ENCODE measurements at places on chromosomes 7 and 10. TPM values are rescaled to one million over a fixed set of nuclear protein-coding genes. Genes with fewer than 3 reads are reported as not detected.

DNA sequence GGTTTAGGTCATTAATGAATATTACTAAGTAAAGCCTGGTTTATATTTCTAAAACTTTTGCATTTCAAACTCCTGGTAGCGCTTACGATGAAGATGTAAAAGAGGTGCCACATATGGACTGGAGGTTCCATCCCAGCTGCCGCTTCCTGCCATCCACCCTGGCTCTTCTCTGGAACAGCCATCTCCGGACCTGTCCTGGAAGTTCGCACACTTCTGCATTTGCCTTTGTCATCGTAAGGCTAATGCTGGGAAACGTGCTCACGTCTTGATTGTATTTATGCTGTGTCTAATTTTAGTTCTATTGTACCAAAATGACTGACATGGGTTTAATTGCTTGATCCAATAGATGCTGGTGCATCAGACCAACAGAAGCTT lies 103.1 kb downstream of the HIPK2 start:
- no peak for DNase-seq

DNA sequence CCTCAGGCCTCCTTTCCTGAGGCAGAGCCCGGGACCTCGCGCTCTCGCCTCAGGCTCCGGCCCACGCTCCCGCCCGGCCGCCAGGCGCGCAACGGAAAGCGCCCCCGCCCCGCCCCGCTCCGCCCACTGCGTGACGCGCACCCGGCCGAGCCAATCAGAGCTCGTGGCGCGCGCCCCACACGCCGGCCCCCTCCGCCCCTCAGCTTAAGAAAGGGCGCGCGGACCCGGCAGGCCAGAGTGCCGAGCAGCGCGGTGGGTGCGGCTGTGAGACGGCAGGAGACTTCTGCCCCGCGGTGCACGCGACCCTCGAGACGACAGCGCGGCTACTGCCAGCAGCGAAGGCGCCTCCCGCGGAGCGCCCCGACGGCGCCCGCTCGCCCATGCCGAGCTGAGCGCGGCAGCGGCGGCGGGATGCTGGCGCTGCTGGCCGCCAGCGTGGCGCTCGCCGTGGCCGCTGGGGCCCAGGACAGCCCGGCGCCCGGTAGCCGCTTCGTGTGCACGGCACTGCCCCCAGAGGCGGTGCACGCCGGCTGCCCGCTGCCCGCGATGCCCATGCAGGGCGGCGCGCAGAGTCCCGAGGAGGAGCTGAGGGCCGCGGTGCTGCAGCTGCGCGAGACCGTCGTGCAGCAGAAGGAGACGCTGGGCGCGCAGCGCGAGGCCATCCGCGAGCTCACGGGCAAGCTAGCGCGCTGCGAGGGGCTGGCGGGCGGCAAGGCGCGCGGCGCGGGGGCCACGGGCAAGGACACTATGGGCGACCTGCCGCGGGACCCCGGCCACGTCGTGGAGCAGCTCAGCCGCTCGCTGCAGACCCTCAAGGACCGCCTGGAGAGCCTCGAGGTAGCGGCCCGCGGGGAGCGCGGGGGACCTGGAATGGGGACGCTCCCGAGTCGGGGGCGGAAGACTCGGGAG lies at the start of gene NPTX2:
TSS of gene NPTX2 (plus strand) at position 235 of the 909 bp plus-strand sequence. CDS start at position 412, 177 bp downstream.
- peak; percentile 77 for DNase-seq

Gene SHH
- total RNA-seq, result not detected

GRCh38 chr7:39071116-39071515 lies 93.4 kb downstream of the POU6F2 start:
- no peak for DNase-seq

Gene HYCC1
- total RNA-seq, result 39.6 TPM

Gene GRID2IP
- total RNA-seq, result not detected

DNA sequence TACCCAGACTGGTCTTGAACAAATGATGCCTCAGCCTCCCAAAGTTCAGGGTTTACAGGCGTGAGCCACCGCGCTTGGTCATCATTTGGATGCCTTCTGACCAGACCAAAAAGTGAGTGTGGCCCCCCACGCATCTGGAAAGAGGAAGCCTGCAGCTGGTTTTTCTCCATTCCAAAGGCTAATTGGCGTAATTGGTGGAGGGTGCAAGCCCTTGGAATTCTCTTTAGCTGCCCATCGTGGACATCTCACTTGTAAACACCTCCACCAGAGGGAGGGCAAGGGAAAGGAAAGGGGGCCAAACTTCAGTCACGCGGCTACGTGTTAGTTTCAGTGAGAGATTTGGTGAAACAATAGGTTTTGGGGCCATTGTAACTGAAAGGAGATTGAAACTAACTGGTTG lies 4.1 kb upstream of the ARHGAP21 start:
- no peak for DNase-seq

DNA sequence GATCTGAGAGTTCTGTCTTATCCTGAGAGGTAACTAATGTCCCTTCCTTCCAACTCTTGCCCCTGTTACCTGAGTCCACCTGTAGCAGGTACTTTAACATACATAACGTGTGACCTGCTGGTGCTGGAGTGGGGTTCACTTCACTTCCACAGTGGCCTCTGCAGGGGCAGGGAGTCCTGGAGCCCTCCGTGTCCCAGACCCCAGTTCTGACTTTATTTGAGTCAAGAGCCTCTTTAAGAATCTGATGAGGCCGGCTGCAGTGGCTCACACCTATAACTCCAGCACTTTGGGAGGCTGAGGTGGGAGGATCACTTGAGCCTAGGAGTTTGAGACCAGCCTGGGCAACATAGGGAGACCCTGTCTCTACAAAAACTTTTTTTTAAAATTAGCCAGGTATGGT lies 117.0 kb upstream of the RET start:
- no peak for DNase-seq

DNA sequence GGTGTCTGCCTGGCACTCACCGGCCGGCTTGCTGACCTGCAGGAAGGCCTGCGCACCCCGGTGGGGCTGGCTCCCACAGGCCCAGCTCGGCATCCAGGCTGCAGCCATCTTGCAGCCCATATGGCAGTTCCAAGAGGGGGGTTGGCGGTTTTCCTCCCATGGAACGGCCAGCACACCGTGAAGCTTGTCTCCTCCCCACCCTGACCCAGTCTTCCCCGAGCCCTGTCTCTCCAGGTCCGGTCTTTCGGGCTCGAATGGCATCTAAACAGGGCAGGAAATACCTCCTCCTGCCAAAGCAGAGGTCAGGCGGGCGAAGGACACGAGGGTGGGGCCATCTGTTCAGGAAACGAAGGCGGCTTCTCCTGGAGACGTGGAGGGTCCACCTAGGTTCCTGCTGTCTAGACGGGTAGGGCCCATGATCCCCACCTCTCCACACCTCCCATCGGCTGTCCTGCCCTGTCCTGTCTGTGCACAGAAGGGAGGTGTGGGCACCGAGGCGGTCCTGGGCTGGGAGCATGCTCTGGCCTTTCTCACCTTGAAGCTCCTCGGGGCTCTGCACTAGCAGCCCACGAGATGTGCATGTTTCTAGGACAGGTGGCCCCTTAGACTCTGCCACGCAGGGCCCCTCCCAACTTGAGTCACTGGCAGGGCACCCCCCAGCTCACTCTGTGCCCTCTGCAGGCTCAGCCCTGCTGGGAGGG lies 113.7 kb upstream of the DIP2C start:
- DNase-seq, result no peak

- no peak for DNase-seq
Measured at GRCh38 chr7:30859940-30860496, 51.6 kb upstream of the AQP1 start.

Gene PDK4
- 289 TPM for total RNA-seq

DNA sequence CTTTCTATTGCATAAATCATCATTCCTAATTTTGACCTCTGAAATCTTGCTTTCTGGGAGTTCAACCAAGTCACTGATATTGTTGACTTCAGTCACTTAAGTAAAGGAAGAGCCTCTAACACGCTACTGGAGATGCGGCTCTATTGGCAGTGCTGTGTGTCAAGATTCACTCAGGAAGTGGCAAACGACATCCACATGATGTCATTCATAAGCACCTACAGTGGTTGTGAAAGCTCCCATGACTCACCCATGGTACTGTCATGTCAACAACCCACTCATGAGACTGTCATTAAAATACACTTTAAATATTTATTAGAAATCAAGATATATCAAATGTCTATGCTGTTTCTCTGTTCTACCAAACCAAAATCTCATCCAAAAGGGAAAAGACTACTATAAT lies 52.5 kb upstream of the LHFPL3 start:
- DNase-seq, result no peak

- no peak for DNase-seq
Measured at GRCh38 chr7:123665896-123666295, 10.2 kb downstream of the LMOD2 start.

DNA sequence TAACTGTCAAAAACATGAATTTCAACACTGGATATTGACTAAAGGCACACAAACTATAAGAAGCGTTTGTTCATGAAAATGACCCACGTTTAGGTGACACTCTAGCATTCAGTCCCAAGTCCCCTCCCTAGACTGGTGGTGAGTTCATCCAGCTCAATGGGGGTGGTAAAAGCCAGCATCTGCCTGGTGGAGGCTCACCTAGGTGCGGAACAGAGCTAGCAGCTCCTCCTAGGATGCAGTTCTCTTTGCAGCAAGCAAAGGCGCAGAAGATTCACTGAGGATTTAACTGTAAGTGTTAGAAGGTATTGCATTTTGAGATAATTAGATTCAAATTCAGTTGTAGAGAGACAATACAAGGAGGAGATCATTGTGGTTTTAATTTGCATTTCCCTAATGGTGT lies 87.6 kb downstream of the VSTM2A start:
- DNase-seq, result no peak

Gene FBXO24
- 0.77 TPM for total RNA-seq

- DNase-seq, result no peak
Measured at GRCh38 chr10:14456870-14457266, 126.1 kb upstream of the FRMD4A start.

DNA sequence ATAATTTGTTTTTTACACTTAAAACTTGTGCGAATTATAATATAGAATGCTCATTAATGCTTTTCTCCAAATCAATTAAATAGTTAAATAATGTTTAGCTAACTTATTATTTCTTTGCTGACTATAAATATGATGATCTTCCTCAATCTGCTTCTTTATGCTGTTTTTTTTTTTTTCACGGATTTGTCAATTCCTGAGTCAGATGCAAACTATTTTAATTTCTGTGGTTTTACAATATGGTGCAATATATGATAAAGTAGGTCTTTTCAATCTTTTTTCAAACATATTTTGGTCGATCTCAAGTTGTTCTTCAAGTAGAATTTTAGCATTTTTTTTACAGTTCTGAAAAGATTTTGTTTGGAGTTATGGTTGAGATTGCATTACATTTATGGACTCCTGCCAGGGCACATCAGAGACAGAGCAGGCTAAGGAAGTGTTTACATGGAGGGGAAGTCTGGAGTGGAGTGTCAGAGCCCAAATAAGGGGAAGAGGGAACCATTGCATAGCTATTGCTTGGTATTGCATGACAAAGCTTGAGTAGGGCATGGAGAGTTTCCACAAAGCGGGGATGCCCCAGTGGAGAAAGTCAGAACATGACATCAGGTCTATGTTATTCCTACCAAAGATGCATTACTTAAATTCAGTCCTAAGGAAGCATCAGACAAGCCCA lies 204.4 kb downstream of the OTUD1 start:
- DNase-seq, result no peak

DNA sequence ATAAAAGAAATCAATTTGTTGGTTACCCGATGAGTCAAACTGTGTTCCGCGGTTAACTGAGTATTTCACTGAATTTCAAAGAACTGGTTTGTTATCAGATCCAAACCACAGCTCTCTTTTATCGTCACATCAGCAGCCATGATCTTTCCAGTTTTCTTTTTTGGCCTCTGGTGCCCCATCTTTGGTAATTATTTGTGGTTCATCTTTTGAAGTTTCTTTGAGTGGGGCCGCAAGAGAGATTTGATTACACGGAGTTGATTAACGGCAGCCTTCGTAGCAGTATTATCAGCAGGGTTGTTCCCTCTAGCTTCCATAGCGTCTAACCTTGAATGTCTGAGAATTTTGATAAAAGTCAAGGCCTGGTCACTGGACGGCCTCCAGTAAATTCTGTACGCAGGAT lies 154.9 kb upstream of the TNRC18 start:
- DNase-seq, result no peak

DNA sequence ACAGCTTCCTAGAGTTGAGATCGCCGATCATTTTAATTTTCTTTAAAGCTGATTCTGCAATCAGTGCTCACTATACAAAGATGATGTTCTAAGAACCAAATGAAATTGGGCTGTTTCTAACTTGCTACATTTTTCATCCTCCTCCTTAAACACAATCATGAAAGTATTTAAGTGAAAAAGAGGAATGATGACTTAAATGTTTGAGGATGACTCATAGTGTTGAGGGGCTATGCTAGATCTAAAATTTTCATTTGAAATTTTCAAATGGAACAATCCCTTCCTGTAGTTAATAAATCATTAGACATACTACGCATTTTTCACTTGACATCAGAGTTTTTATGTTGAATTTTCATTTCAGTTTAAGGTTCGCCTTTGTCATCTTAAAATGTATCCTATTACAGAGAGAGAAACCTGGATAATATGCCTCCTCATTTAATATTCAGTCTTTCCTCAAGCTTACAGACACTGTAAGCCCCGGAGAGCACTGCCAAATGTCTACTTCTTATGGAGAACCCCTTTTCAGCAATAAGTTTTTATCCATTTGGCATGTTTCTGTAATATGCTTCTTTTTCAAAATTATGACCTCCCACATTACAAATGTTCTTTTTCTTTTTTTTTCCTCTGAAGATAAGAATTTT lies 499.6 kb downstream of the MAGI2 start:
- no peak for DNase-seq

- no peak for DNase-seq
Measured at GRCh38 chr10:61786728-61787127, 114.8 kb upstream of the ARID5B start.

- peak; percentile 25 for DNase-seq
Measured at GRCh38 chr10:89836840-89837164, 135.4 kb downstream of the KIF20B start.

DNA sequence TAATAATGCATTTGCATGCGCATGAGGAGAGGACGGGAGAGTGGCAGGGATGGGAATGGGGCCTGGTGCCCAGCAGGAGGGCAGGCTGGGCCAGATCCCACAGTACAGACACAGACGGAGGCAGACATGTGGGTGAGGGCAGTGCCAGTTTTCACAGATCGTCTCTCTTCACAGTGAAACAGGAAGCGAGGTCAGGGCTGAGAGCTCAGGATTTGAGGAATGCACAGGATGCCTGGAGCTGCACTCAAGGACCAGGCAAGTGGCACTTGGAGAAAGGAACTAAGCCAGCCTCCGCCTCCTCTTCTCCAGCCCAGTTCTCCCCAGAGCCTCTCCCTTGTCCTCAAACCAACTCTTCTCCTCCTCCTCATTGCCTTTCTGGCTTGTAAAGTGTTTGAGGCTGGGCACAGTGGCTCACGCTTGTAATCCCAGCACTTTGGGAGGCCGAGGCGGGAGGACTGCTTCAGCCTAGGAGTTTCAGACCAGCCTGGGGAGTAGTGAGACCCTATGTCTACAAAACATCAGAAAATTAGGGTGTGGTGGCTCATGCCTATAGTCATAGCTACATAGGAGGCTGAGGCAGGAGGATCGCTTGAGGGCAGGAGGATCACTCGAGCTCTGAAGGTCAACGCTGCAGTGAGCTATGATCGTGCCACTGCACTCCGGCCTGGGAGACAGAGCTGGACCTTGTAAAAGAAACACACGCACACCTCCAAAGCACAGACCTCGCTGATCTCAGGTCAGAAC lies 115.2 kb downstream of the HIP1 start:
- no peak for DNase-seq

Gene CFAP46
- 1.5 TPM for total RNA-seq

GRCh38 chr10:93300288-93300917 lies 181.7 kb downstream of the MYOF start:
- DNase-seq, result no peak
